ENCODE measurements at places on chromosomes 4 and X.

DNA sequence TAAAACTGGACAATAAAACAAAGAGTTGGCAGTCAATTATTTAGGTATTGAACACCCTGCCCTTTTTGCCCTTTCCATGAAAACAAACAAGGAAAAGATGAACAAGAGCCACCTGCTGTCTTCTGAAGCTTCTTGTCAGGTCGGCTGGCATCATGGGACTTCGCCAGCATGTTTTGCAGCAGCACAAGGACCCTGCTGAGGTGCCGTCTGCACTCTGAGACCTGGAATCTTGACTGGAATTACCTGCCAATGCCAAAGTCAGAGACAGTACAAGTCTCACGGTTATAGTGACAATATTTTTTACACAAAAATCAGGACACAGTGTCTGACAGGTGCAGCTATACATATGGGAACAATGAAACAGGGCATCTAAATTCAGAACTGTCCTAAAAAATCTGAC is 284.5 kb downstream of the GASK1B start:
- no peak for DNase-seq

GRCh38 chr4:38914854-38915253 is 47.2 kb downstream of the FAM114A1 start:
- DNase-seq: no peak

DNA sequence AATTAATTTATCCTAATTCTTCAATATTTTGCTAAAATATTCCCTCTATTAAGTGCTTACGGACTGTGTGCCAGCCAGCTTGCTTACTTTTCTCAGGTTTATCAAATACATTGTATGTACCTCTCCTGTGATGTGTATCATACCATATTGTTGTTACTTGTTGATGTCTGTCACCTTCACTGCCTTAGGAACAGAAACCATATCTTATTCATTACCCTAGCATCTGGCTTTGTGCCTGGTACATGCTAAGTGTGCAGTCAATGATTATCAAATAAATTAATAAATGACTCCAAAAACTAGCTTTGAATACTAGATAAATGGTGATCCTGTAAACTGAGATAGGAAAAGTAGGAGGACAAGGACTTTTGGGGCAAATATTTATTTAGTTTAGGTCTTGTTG is 6.9 kb downstream of the CLCN3 start:
- DNase-seq: no peak

DNA sequence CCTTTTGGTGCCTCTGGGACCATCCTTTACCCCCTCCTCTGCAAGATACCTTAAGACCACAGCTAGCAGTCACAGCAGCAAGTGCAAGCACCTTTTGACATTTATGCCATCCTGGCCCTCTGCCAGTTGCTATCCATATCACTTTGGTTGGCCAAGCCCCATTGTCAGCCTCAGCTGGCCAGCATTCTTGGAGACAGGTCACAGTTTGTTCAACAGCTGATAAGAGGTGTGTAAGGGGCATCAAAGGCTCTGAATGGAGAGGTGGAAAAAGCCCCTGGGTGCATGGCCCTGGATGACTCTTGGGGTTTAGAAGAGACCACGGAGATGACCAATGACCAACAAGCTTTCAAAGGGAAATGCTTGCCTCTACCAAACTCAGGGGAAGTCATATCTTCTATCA is 133.6 kb upstream of the MAMLD1 start:
- no peak for DNase-seq

- DNase-seq: no peak
Observed at GRCh38 chrX:41518127-41518840, 71.1 kb downstream of the NYX start.

- DNase-seq: no peak
Observed at GRCh38 chrX:133045986-133046385, 50.9 kb downstream of the USP26 start.

DNA sequence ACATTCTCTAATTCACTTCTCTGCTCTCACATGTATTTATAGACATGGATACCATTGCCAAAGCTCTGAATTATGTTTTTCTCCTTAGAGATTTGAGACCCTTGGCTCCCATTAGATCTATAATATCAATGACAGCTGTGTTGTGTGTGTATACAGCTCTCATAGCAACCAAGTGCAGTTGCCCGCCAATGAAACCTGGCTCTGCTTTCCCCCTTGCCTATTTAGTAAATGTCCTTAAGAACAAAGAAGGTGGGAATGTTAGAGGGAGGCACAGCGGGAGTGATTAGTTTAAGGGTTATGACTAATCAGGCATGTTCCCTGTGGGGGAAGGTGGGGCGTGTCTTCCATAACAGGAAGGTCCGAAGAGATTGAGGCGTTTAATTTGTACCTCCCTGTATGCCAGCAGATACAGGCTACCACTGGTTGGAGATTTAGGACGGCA is 100.5 kb upstream of the TBC1D9 start:
- DNase-seq: no peak

DNA sequence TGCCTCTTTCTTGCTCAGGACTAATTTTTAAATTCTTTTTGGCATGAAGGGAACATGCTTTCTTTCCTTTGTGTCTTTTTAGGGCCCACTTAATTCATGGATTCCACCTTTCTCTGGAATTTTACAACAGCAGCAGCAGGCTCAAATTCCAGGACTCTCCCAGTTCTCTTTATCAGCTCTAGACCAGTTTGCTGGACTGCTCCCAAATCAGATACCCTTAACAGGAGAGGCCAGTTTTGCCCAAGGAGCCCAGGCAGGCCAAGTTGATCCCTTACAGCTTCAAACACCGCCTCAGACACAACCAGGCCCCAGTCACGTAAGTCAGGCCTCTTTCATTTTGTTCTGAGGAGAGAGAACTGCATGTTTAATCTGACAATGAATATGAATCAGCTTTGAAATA is 2.3 kb downstream of the ODAM start:
- no peak for DNase-seq

All from GM20000 (cell line).